ENCODE measurements at places on chromosomes 12 and 14. TPM values are rescaled to one million over a fixed set of nuclear protein-coding genes. Genes with fewer than 3 reads are reported as not detected.

Gene CPM
- total RNA-seq, result 2.0 TPM

Gene ASPG
- 0.71 TPM for total RNA-seq

Gene ACRBP
- 1.4 TPM for total RNA-seq

Gene NID2
- 96.3 TPM for total RNA-seq

Gene KCNC2
- total RNA-seq, result 0.22 TPM

Gene SAMD15
- total RNA-seq, result 0.44 TPM

Gene PRR4
- 4.8 TPM for total RNA-seq

Gene TGM1
- total RNA-seq, result 0.71 TPM

Gene TAS2R31
- 5.5 TPM for total RNA-seq

Gene KRT4
- total RNA-seq, result 0.04 TPM

Gene SIX4
- 24.6 TPM for total RNA-seq

Gene EIF2S3B
- 0.71 TPM for total RNA-seq

Gene BHLHE41
- total RNA-seq, result 1.6 TPM

Gene TUNAR
- 0.18 TPM for total RNA-seq

Gene RFLNA
- total RNA-seq, result 8.7 TPM

Gene FOXN4
- total RNA-seq, result 0.04 TPM

Gene RPL10L
- total RNA-seq, result not detected

Gene LRFN5
- total RNA-seq, result 10.0 TPM

Gene TGFB3
- total RNA-seq, result 109 TPM

Gene B4GALNT1
- total RNA-seq, result 1.4 TPM

Gene PPP1CC
- total RNA-seq, result 90.5 TPM

Gene CIROP
- not detected for total RNA-seq

Gene TMEM229B
- 0.40 TPM for total RNA-seq

Gene MYO1H
- total RNA-seq, result not detected

Gene VWF
- 47.8 TPM for total RNA-seq

Gene CMKLR1
- 3.0 TPM for total RNA-seq

Gene NPFF
- total RNA-seq, result 0.98 TPM

Gene SDR39U1
- total RNA-seq, result 18.8 TPM

Gene P3H3
- 23.1 TPM for total RNA-seq

Gene FGD4
- total RNA-seq, result 35.4 TPM

Measured in muscle of leg (tissue), 16 donors.